GM23248 (cell line): ENCODE measurements at places on chromosomes 12 and 14. TPM values are rescaled to one million over a fixed set of nuclear protein-coding genes. Genes with fewer than 3 reads are reported as not detected.

BAZ2A gene
- polyA plus RNA-seq, result 19.0 and 23.2 TPM in 2 replicates

DNA sequence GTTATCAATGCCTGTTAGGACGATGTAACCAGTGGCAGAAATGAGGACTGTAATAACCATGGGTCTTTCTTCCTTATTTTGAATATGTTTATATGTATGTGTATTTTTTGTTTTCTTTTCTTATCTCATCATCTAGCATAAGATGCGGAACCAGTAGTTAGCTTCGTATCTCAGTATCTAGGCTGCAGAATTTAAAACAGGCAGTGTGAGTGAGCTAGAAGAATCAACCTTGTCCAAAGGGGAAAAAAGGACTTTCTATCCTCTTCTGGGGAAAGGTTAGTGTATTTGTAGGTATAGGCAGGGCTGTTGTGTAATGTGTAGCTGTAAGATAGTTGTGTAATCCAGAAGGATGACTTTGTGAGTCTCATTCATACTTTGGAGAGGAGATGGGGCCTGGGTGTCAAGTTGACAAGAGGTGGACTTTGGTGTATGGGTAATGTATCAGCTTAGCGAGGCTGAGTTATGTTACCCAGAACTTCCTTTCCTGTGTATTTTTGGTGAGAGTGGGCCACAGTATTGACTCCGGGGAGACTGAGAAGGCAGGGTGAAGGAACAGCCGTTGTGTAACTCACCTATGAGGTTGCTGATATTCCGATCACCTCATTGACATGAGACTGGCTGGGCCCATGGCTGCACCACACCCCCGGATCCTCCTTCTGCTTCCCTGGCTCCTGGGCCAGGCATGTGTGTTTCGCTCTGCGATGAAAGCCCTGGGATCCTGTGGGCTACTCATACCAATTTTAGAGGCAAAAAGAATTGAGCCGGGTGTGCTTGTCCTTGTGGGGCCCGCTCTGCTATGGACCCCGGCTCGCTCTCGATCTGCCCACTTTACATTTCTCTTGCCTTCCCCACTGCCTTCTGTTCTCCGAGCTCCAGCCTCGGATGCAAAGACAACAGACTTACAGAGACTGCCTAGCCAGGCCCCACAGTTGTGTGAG is 24.3 kb downstream of the DLK1 start:
- peaks cover 11% of the 10 kb centered on the region for H3K4me1 ChIP-seq
- no peak for DNase-seq
- no peak overlapping the region for H3K4me3 ChIP-seq

DNA sequence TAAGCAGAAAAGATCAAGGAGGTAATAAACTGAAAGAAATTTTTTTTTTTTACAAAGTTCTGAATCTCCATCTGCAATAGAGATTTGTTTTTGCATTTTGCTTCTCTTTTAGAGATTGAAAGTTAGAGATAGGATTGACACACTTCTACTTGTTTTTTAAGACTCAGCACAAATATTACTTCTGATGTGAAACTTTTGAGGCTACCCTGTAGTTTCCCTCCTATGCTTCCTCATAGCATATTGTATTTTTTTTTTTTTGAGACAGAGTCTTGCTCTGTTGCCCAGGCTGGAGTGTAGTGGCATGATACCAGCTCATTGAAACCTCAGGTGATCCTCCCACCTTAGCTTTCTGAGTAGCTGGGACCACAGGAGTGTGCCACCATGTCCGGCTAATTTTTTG is 32.1 kb upstream of the SGPP1 start:
- no peaks in the 10 kb centered on the region for H3K27me3 ChIP-seq
- H3K36me3 ChIP-seq, result no peaks in the 10 kb centered on the region
- no peak overlapping the region for H3K4me3 ChIP-seq
- H3K4me1 ChIP-seq, result no peaks in the 10 kb centered on the region

GRCh38 chr12:100826323-100826722 is 31.7 kb downstream of the ANO4 start:
- H3K4me3 ChIP-seq, result no peak overlapping the region
- peak; percentile 77 for DNase-seq
- H3K4me1 ChIP-seq, result peaks cover 17% of the 10 kb centered on the region
- no peak overlapping the region for H3K27ac ChIP-seq
- H3K27me3 ChIP-seq, result no peaks in the 10 kb centered on the region

DNA sequence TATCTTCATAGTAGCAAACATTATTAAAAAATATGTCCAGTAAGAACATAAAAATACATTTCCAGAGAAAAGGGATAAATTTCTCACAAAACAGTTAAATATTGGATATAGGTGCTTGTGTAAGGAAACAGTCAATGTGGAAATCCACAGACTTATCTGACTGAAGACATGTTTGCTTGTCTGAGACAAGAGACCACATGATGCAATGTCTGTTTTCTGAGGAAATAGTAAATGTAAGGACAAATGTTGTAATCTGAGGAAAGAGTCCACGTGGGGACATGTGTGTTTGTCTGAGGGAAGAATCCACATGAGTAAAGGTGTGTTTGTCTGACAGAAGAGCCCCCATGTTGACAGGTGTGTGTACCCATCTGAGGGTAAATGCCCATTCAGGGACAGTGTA is 1093.2 kb downstream of the TMEM121 start:
- no peaks in the 10 kb centered on the region for H3K36me3 ChIP-seq
- H3K27ac ChIP-seq, result no peak overlapping the region
- H3K4me1 ChIP-seq, result no peaks in the 10 kb centered on the region

GRCh38 chr12:67988601-67989021 is 636 bp upstream of the IFNG-AS1 start:
- H3K36me3 ChIP-seq, result no peaks in the 10 kb centered on the region
- H3K4me3 ChIP-seq, result no peak overlapping the region
- no peak for DNase-seq
- no peaks in the 10 kb centered on the region for H3K4me1 ChIP-seq

- DNase-seq, result no peak
- H3K27me3 ChIP-seq, result no peaks in the 10 kb centered on the region
Observed at GRCh38 chr12:97132270-97132669, 225.2 kb downstream of the NEDD1 start.

DNA sequence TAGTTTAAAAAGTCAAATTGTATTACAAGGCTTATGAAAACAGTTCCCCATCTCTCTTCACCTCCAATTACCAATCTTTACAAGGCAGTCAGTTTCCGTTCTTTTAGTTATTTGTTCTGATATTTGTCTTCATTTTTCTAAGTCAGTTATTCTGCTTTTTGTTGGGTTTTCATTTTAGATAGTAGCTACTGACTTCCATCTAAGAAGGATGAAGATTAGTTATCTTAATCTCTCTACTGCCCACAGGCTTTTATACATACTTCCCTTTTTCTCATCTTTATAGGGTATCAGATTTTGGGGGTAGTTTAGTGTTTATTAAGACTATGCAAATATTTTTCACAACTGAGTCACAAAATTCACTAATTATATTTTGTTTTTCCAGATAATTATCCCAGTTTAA is 38.4 kb downstream of the FRS2 start:
- H3K4me3 ChIP-seq, result no peak overlapping the region
- H3K4me1 ChIP-seq, result peaks cover 71% of the 10 kb centered on the region
- no peaks in the 10 kb centered on the region for H3K27me3 ChIP-seq
- H3K27ac ChIP-seq, result peak overlapping the region; percentile 17
- DNase-seq, result no peak
